Astrocyte of the spinal cord (primary cell): ENCODE measurements at places on chromosomes 4 and X.

DNA sequence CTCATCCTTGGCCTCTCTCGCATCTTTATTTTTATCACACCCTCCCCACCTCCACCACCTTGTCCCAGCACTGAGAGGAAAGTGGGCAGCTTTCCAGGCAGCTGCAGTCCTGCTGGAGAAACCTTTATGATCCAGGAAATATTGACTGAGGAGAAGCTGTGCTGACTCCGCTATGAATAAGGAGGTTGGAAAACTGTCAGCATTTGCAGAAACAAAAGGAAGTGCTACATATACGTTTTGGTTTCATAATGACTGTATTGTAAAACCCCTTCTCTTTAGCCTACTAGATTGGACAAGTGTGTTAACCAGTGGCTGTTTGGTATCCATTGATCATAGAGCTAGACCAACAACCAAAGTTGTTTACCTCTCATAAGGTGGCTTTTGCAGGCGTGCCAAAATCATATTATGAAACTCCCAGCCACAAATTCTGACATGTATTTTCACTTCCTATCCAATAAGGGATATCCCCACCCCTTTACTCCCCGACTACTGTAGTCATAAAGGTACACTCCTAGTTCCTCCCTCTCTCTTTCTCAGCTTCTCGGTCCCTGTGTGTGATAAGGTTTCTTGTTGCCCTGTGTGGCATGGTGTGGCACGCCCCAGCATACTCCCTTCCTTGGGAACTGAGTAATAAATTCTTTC lies 88.4 kb downstream of the GPR143 start:
- DNase-seq, result peak; percentile 39

GRCh38 chr4:5638316-5638715 lies 70.0 kb downstream of the EVC2 start:
- peak; percentile 75 for DNase-seq

- DNase-seq, result no peak
Observed at GRCh38 chr4:5554376-5554775, 154.0 kb downstream of the EVC2 start.

GRCh38 chr4:55079451-55080173 lies 45.8 kb downstream of the KDR start:
- peak; percentile 53 for DNase-seq

DNA sequence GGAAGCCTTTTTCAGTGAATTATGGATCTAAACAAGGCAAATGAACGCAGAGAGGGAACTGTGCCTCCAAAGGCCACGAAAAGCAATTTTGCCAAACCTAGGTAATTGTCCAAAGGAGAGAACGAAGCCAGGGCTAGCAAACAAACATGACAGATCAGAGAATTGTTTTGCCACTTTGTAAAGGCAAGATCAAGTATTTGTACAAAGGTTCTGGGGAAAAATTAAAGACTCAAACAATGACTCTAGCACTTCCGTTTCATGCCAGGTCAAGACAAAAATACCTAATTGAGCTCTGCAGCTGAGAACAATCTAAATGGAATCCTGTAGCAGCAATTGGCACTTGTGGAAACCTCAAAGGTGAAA lies 8.5 kb downstream of the RBM47 start:
- no peak for DNase-seq

- no peak for DNase-seq
Observed at GRCh38 chr4:173857828-173858227, 327.8 kb upstream of the HAND2 start.

DNA sequence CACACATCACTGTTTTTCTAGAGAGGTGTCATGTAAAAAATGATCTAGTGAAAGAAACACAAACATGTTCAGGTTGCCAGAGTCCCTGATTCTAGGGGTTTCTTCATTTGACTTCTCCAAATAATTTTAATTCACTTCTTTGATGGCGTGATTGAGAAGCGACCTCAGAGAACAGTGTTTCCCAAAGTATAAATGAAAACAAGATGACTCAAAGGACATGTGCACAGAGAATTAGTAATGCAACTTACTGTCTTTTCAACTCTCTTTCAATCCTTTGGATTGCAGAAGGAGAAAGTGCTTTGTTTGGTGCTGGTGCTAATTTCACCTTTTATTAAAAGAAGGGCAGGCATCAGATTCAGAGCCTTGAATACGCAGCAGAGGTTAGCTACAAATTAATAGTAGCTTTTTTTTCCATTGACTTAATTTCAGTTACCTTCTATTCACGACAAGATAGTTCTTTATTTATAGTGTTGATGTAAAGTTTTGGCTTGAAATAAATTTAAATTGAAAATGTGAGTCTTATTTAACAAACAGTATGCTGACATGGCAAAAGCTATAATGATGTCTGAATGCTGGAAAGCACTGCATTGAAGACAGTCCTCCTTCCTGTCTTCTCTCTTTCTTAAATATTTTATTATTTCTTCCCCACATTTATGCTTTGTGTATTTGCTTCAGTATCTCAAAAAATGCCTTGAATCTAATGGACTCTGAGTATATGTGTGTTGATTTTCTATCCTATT lies 85.1 kb downstream of the SLC10A7 start:
- peak; percentile 3 for DNase-seq

DNA sequence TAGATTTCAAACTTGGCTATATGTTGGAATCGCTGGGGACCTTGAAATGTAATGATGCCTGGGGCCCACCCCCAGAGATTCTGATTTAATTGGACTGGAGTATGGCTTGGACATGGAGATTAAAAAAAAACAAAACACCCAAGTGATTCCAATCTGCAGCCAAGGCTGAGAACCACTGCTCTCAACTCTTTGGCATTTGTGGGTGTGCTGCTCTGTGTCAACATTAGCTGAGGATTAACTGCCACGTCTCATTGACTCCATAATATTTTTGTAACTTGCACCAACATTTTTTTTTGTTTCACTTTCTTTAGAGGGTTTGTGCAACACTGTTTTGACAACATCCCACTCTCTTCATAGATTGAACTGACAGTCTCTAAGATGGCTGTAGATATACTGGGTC lies 41.1 kb upstream of the PDK3 start:
- no peak for DNase-seq

GRCh38 chr4:13555325-13555724 lies 11.0 kb upstream of the NKX3-2 start:
- no peak for DNase-seq

- DNase-seq, result no peak
Observed at GRCh38 chr4:67576059-67576466, 17.5 kb downstream of the STAP1 start.

GRCh38 chr4:99827454-99827853 lies 10.8 kb downstream of the DAPP1 start:
- DNase-seq, result no peak

DNA sequence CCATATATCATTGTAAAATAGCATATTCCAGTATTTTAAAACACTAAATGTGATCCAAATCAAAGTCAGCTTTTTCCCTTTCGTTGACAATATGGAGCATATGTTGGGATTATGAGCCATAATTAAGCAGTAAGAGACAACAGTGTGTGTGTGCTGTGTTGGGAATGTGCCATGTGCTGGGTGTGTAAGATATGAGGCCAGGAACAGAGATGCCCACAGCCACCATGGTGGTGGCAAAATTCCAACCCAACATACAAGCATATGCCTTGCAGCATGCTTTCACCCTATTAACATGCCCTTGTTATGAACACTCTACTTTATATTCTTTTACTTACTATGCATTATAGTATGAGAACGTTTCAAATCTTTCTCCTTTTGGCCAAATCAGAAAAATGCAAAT lies 1560.4 kb upstream of the TENM3 start:
- DNase-seq, result no peak

- peak; percentile 20 for DNase-seq
Observed at GRCh38 chrX:24335871-24336270, 22.0 kb upstream of the SUPT20HL2 start.

DNA sequence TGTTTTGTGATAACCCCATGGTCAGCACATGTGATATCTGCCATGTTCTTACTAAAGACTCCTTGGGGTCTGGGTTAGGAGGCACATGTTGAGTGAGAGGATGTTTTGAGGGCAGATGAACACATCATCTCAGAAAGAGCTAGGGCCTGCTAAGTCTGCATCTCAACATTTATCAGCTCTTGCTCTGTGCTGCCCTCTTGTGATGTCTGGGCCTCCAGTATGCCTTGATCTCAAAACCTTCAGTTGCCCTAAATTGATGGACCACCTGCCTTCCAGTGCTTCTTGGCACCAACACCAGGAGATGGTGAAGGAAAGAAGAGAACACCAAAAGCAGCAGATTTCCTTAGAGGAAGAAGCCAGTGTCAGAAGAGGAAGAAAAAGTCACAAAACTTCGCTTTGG lies 22.5 kb downstream of the MID1 start:
- no peak for DNase-seq

- no peak for DNase-seq
Observed at GRCh38 chrX:41234962-41235361, 99.0 kb upstream of the DDX3X start.

DNA sequence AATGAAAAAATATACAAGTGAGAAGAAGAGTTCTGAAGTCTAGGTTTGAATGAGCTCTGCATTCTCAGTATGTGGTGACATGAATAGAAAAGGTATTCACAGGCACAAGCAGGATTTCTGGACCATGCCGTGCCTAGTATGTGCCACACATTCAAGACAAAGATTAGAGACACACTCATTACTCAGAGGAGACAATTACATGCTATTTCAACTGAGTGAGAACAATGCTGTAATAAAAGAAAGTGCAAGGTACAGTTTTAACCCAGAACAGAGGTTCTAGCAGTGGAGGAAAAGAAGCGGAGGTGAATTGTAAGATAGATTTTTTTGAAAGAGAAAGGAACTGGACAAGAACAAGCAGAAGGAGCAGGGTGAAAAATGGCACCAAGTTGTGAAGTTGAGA lies 121.0 kb upstream of the RASGEF1B start:
- no peak for DNase-seq

DNA sequence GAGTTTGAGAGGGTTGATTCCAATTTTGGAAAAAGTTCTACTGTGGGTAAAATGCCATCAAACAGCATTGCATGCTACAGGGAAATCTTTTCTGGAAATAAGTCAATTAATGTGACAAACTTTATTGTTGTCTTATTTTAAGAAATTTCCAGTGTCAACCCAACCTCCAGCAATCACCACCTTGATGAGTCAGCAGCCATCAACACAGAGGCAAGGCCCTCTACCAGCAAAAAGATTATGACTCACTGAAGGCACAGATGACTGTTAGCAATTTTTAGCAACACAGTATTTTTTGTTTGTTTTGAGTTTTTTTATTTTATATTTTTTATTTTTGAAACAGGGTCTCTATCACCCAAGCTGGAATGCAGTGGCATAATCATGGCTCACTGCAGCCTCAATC lies 165.4 kb upstream of the C1QTNF7 start:
- DNase-seq, result peak; percentile 5

DNA sequence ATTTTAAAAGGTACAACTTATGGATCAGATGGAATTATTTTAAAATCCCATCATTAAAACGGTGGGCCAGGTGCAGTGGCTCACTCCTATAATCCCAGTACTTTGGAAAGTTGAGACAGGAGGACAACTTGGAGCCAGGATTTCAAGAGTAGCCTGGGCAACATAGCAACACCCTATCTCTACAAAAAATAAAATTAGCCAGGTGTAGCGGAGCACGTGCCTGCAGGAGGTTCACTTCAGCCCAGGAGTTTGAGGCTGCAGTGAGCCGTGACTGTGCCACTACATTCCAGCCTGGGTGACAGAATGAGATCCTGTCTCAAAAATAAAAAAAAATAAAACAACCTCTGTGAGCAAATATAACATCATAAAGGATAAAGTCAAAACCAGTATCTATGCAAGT lies 11.4 kb downstream of the ADH5 start:
- DNase-seq, result no peak

DNA sequence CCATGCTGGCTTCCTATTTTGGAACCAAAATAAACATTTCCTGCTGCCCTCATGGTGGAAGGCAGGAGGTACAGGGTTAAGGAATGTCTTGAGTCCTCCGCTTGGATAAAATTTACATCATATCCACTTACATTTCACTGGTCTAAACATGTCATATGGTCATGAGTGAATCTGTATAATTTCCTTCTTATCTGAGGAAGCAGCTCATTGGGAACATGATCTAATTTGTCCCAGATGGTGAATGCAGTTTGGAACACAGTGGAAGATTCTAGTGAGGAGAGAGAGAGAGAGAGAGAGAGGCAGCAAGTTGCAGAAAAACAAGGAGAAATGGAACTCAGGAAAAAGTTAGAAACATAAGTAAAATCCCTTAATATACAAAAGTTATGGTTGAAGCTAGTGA lies 46.8 kb downstream of the MXRA5 start:
- peak; percentile 22 for DNase-seq

DNA sequence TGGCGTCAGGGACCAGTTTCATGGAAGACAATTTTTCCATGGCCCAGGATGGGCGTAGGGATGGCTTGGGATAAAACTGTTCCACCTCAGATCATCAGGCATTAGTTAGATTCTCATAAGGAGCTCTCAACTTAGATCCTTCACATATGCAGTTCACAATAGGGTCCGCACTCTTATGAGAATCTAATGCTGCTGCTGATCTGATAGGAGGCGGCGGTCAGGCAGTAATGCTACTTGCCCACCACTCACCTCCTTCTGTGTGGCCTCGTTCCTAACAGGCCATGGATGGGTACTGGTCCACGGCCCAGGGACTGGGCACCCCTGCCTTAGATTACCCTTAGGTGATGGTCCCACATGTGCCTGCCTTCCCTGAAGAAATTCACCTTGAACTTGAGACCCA lies 28.8 kb upstream of the ENPP6 start:
- no peak for DNase-seq

- no peak for DNase-seq
Observed at GRCh38 chr4:185534511-185534865, 819 bp downstream of the PDLIM3 start.

DNA sequence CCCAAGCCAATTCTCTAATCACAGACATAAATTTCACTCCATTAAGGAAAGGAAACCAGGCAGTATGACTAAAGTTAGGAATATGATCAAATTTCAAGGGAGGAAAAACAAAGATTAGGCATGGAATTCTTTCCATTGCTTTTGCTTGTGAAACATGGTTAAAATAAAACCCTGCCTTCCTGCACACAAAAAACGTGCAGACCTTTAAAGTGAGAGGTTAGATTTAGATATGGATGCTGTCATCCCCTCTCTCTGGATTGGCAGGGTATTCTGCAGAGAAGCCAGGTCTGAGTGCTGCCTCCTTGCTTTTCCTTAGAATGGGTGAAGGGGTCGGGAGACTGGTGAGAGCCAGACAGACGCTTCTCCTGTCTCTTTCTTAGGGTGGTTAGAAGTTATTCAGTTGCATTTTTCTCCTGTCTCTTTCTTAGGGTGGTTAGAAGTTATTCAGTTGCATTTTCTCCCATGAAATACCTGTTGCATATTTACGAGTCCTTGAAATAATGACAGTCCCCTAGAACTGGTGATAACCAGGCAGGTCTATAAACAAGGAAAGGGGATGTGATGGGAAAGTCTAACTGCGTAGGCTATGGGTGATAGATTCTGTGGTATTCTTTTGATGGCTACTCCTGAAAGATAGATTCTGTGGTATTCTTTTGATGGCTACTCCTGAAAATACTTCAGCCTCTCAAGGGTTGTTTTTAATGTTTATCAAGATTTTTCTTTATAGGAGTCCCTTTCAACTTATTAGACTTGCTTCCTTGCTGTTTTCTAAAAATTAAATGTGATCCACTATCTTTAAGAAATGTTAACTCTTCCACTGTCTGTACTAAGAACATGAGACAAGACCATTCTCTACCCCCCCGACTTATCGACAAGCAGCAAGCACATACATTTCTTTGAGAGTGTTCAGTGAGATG lies 163.6 kb downstream of the SPRY1 start:
- peak; percentile 49 for DNase-seq
